ENCODE measurements at places on chromosomes 7 and 10.

GRCh38 chr7:34603711-34604444 is 54.1 kb upstream of the NPSR1 start:
- DNase-seq = no peak

- no peak for DNase-seq
Observed at GRCh38 chr7:44114586-44115310, 8.6 kb downstream of the POLD2 start.

GRCh38 chr7:71535616-71536015 is 403.7 kb downstream of the GALNT17 start:
- DNase-seq = no peak

- no peak for DNase-seq
Observed at GRCh38 chr7:36040679-36041078, 112.4 kb upstream of the EEPD1 start.

- DNase-seq = no peak
Observed at GRCh38 chr7:24757353-24758275, at the start of gene GSDME. GSDME (minus strand) TSS chr7:24757464; CDS start chr7:24749774, 7,690 bp downstream.

- DNase-seq = no peak
Observed at GRCh38 chr10:79422178-79422892, 23.1 kb downstream of the ZCCHC24 start.

DNA sequence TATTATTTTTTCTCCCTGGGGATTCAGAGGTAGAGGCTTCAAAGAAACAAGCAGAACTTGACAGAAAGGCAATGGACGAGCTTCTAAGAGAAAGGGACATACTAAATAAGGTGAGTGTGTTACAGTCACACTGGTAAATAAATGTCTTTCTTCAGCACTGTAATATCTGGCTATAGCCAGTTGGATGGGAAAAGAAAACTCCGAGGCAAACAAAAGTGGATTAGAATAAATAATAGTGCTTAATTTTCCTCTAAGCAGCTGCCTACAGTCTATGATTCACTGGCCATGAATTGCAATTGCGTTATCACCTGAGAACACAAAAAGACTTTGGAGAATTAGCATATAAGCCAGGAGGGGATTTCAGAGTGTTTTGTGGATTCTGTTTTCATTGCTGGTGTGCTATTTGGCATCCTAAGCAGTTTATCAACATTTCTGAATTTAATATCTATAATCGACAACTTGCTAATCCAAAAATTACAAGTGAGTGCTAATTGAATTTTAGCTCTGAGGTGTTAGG is 23.2 kb downstream of the CFAP58 start:
- DNase-seq = no peak

- no peak for DNase-seq
Observed at GRCh38 chr10:120962756-120963593, 111.8 kb downstream of the WDR11 start.

- no peak for DNase-seq
Observed at GRCh38 chr7:77980087-77980713, 181.6 kb downstream of the PHTF2 start.

DNA sequence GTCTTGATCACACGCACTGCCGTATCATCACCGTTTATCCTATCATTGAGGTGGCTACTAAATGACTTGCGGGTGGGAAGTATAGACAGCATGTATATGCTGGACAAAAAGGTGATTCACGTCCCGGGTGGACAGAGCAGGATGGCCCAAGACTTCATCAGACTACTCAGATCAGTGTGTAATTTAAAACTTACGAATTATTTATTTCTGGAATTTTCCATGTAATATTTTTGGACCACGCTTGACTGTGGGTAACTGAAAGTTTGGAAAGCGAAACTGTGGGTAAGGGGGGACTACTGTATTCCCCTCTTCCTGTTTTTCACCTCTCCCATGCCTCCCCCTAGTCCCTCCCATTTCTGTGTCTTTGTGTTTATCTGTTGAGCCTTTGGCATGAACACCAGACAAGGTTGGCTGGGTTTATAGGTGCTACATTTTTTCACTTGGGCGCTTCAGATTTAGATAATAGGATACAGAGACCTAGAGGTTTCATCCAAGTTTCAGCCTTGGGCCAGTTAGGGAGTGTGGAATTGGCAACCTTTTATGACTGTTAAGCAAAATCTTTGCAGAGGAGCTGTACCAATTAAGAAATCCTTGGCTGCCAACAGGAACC is 55.8 kb downstream of the RBM20 start:
- no peak for DNase-seq

DNA sequence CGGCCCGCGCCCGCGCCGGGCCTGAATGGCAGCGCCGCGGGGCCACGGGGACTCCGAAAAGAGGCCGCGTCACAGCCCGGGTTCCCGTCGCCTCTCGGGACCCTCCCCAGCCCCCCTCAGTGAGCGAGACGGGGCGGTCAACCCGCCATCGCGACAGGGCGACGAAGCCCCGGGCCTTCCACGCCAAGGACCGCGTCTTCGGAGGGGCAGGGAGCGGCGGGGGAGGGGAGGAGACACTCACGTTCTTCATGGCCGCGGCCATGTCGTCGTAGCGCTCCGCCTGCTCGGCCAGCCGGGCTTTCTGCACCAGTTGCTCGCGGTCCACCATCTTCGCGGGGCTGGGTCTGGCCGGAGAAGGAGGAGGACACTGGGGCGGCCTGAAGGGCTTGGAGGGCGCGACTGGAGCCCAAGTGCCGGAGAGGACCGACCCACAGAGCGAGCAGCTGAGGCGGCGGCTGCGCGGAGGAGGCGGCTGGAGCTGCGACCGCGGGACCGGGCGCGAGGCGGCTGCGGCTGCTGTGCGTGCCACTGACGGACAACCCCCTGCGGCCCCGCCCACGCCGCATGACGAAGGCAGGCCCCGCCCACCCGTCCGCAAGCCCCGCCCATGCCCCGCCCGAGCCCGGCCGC is at the start of gene YWHAG:
Gene YWHAG (minus strand): TSS at position 511 of the 630 bp plus-strand sequence. CDS start 183 bp downstream, at position 328.
- DNase-seq = peak; percentile 86

DNA sequence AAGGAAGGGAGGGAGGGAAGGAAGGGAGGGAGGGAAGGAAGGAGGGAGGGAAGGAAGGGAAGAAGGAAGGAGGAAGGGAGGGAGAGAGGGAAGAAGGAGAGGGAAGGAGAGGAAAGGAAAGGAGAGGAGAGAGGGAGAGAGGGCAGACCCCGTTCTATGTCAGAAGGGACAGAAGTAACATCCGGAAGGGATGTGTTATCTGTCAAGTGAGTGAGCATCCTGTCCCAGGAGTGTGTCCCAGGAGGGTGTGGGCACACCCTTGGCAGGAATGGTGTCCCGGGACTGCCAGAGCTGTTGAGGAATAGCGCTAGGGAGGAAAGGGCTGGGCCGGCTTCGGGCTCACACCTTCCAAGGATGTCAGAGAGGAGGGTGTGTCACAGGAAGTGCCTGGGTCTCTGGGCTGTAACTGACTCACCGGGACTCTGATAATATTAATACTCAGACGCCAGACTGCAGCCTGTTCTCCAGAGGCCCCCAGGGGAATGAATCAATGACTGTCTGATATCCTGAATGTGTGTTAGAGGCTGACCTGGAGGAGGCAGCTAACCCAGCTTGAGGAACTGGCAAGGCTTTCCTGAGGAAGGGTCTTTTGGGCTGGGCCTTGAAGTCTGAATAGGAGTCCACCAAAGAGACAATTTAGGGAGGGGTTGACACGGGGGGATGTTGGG is 125.6 kb upstream of the TNRC18 start:
- no peak for DNase-seq

DNA sequence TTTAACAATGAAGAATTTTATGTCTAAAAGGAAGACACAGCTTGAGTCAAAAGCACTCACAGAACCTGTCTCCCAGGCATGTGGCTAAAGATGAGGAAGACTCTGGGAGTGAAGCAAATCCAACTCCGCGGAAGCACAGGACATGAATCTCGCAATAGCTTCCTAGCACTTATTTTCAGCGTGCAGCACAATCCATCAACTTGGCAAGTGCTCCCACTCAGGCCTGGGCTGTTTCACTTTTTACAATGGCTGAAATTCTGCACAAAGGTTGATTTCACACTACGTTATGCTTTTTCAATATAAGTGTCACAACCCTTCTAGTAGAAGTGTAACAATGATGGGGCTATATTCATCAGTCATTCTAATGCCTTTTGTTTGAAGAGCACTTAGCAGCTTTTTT is 180.2 kb downstream of the XPNPEP1 start:
- no peak for DNase-seq

- DNase-seq = no peak
Observed at GRCh38 chr10:128979405-128979804, 487.6 kb upstream of the MGMT start.

DNA sequence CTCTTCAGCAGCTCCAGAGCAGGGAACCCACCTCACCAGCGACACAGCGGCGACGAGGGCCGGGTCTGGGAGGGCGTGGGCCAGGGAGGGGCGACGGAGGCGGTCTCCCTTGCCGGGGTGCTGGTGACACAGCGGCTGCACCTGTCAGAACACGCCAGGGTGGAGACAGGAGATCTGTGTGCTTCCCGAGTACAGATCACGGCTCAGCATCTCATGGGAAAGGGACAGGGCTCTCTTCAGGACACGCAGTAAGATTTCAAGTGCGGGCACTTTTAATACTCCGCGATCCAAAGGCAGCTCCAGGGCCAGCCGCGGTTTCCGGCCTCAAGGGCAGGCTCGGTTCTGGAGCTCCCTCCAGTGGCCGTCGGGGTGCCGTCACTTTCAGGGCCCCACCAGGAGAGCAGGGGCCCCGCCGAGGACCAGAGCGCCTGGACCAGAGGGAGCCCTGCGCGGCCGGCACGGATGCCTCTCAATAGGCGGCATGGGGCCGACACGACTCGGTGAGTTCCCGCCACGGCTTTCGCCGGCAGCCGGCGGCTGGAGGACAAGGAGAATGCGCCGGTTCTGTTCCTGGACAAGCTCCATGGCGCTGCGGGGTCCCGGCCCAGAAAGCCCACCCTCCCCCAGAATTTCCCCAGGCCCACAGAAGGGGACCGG is 21.4 kb downstream of the GPR146 start:
- peak; percentile 72 for DNase-seq

DNA sequence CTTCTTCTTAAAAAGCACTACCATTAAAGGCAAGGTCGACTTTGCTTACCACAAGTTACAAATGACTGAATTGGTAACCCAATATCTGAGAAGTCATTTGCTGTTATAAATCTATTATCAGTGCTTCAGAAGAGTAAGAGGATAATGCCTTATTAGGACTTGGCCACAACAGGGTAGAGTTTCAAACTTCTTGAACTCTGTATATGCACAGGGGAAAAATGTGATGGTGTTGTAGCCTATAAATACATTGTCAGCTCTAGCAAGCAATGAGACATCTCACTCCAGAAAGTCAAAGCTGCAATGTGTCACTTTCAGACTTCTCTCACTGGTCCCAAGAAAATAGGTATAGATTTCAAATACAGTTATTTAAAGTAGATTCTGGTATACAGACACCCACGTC is 9.3 kb downstream of the TFEC start:
- no peak for DNase-seq

DNA sequence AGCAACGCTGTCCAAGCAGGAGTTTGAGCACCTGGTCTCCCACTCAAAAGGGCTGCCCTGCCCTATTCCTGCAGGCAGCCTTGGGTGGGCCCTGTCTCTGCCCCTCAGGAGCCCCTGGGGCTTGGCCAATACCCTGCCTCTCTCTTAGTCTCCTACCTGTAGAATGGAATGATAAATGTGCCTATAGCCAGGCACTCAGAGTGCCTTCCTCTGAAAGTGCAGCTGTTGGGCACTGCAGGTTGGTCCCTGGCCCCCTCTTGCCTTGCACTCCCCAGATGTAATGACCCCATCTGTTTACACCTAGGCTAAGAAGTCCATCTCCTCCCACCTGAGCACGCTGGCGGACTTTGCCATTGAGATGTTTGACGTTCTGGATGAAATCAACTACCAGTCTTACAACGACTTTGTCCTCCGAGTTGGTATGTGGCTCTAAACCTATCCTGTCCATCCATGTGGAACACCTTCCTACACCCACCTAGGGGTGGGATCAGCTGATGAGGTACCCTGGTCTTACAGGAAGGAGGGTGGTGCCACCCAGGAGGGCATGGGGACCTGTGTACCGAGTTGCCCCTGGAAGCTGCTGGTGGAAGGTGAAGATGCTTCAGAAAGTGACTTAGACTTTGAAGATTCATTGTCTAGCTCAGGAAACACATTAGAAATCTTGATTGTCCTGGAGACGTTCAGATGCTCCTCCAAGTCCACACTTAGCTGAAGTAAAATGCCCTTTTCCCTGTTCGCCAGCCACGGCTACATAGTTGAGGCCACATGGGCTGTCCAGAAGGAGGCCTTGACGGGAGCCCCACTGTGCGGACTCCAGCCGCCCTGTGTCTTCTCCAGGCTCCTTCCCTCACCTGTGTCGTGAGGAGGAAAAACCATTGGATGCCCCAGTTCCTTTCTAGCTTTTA is 134.1 kb downstream of the ADCY1 start:
- DNase-seq = no peak

DNA sequence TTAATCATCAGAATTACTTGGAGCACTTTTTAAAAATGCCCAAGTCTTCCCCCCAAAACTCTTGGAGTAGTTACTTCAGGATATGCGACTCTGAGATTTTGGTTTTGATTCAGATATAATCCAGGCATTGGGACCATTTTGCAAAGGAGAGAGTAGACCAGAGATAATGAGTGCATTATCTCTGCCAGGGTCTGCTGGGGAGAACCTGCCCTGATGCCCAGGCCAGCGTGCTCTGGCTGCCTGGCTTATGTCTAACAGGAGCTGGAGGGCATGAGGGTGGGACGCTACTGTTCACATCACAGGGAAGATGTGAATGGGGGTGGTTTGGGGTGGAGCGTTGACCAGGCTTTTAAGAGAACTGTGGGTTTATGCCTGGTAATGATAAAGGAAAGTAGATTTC is 336.2 kb downstream of the DPP6 start:
- no peak for DNase-seq

DNA sequence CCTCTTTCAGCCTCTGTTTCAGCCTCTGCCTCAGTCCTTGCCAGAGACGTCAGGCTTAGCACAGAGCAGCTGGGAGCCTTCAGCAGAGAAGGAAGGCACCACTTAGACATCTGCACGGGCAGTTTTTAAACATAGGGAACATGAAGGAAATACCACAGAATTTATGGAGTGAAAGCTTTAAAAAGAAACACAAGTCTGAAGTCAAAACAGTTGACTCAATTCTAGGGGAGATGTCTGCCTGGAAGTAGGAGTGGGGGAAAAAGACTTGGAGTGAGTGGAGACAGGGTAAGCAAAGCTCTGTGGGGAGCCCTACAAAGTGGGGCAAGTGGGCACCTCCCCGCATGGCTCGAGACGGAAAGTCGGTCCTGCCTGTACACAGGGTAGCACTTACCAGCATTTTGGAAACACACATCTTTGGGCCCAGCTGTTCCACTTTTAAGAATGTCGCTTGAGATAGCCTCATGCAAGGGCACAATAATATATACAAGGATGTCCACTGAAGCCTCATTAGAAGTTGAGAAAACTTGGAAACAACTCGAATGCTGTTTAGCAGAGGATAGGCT is 5.0 kb upstream of the TBXAS1 start:
- no peak for DNase-seq

- peak; percentile 26 for DNase-seq
Observed at GRCh38 chr10:100996678-100997359, 2.8 kb upstream of the LZTS2 start.

- DNase-seq = no peak
Observed at GRCh38 chr7:152051968-152052367, 26.5 kb downstream of the GALNT11 start.

All from activated CD4-positive, alpha-beta T cell treated with anti-CD3 and anti-CD28 coated beads, Interleukin-2, amount 50 U/mL, for 24 hours (primary cell).